ENCODE measurements at places on chromosomes 2 and 18.

GRCh38 chr18:62179213-62179612, 7.6 kb downstream of the PIGN start:
- DNase-seq, result no peak

DNA sequence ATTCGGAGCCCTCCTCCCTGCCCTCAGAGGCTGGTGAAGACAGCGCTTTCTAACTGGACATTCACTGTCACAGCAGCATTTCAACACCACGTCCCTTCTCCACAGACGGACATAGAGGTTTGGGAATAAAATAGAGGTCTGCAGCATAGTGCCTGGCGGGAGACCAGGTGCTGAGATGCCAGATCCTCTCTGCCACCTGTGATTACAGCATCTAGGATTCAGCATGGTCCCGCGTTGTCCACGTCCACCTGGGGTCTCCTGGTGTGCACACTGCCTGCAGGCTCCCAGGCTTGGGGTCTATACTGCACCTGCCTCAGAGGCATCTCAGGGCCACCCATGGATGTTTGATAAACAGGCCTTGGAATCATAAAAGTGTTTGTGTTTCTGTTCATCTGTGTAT, 175.5 kb downstream of the TMEM18 start:
- DNase-seq, result no peak

DNA sequence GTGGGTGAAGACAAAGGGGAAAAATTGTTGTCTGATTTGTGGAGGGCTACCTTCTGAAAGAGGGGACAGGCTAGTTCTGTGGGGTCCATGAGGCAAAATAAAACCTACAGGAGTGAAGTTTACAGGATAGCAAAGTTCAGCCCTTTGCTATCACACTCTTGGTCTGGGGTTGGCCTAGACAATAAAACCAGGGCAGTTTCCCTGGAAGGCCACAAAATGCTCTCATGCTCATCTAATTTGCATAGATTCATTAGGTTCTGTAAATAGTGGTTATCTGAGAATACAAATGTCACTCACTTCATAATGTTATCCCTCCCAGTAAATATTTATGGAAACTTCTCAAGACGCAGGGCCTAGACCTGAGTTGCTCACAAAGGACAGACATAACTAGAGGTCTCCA, 63.6 kb downstream of the INSIG2 start:
- no peak for DNase-seq

- DNase-seq, result no peak
Observed at GRCh38 chr2:240226672-240227537, 86.4 kb upstream of the OTOS start.

GRCh38 chr2:117058366-117058765, 756.1 kb upstream of the DDX18 start:
- DNase-seq, result no peak

- no peak for DNase-seq
Observed at GRCh38 chr2:235945608-235946140, 222.5 kb downstream of the GBX2 start.

DNA sequence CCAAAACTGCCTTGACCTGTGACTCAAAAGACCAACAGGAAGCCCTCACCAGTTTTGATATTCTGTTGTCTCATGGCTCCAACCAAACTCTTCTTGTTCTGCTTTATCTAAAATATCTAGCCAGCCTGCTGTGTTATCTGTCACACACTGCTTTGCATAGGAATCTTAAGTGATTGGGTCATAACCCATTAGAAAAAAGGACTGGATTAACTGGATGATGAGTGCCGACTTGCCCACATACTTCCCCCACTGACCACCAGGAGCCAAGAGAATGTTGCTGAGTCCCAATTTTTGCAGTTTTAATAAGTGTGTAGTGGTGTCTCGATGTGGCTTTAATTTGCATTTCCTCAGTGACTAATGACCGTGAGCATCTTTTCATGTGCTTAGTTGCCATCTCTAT, 6.5 kb downstream of the MOGAT1 start:
- no peak for DNase-seq

DNA sequence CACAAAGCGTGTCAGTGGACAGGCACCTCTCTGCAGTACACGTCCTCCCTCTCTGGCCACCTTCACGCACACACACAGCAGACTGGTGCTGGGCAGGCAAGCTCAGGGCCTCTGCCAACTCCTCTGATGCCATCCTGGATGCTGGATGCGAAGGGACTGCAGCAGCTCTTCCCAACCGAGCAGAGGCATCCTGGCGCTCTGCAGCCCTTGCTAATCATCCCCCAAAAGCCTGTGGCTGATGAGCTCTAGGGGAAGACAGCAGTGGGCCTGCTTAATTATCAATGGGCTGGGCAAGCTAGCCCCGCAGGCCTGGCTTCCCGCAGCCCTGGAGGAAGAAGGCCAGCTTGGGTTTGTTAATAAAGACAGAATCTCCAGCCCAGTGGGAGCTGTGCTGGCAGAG, 71.3 kb upstream of the TEX51 start:
- no peak for DNase-seq

DNA sequence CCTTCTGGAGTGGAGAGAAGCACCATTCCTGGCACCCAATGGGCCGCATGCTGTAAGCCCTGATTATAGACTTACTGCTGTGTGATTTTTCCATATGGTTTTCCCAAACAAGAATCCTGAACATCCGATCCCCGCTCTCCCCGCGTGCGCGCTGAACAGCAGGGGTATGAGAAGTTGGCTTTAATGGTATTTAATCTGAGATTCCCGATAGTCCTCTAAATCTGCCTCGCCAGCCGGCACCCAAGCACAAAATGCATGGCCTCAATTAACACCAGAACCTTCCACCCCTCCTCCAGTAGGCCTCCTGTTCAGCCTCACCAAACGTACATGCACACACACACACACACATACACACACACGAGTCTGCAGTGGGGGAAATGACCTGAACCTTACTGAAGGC, 480.3 kb downstream of the BCL11A start:
- DNase-seq, result no peak

- DNase-seq, result no peak
Observed at GRCh38 chr18:13566941-13567746, 159.2 kb downstream of the FAM210A start.

- DNase-seq, result no peak
Observed at GRCh38 chr18:51089691-51090090, 59.7 kb downstream of the SMAD4 start.

DNA sequence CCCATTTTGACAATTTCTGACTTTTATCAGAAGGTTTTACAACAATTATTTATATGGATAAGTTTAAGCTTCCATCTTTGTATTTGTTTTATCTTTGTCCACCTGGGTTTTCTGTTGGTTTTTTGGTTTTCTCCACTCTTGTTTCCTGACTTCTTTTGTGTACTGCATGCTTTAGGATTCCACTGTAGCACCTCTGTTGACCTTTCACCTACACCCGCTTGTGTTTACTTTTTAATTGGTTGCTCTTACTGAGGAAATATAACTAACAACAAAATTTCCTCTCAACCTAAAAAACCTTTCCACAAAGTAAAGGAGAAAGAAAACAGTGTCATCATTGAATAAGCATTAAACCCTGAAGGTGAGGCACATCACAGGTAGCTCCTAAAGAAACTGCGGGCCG, 39.8 kb upstream of the TTR start:
- DNase-seq, result no peak

- no peak for DNase-seq
Observed at GRCh38 chr2:177187631-177188312, 24.8 kb upstream of the HNRNPA3 start.

DNA sequence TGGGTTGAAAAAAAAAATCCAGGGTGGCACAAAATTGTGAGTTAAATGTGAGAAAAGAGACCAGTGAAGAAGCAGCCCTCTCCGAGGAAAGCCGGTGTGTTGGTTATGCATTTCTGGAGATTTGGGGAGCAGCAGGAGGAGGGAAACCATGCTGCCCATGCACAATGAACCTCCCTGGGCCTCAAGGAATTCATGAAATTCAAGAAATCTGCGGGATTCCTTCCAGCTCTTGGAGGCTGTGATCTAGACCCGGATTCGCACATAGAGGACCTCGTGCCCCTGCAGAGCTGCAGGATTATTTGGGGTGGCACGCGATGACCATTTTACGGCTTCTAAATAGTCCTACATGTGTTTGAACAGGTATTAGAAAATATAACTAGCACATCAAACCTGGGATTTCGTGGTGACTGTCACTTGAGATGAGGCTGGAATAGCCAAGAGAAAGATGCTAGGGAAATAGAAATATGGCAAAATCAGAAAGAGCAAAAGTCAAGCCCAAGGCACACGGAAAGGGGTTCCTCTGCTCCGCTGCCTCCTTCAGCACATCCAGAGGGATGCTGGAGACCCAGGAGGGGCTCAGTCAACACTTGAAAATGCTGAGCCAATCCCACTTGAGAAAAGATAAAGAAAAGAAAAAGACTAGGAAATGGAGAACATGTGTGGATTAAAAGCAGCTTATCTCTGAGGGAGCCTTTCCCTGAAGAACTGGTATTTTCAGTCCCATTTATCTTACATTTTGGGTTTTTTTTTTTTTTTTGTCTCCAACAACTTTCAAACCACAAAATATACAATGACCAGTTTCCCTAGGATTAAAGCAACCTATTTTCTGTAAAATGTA, 22.0 kb downstream of the KCTD1 start:
- no peak for DNase-seq

- DNase-seq, result no peak
Observed at GRCh38 chr2:176747506-176747905, 465.1 kb upstream of the HNRNPA3 start.

GRCh38 chr2:19651466-19651865, 250.3 kb downstream of the TTC32 start:
- no peak for DNase-seq

DNA sequence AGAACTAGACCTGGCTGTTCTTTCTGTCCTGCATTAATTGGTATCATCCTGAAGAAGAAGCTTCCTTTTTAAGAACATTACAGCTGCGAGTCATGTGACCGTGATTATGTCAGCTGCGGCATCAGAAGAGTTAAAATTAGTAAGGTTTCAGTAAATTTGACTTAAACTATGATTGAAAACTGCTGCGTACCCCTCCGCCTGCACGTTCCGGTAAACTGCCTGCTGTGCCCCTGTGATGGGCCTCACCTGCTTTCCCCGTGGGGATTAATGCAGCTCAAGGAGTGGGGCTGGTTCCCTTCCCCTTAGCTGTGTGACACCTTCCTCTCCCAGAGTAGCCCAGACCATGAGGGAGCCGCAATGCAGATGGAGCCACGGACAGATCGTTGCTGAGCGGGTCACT, 36.1 kb upstream of the MYO3B start:
- DNase-seq, result no peak

- DNase-seq, result no peak
Observed at GRCh38 chr2:10120877-10121574, 1.5 kb upstream of the RRM2 start.

GRCh38 chr2:193561054-193561453, 1366.3 kb upstream of the TMEFF2 start:
- DNase-seq, result no peak

DNA sequence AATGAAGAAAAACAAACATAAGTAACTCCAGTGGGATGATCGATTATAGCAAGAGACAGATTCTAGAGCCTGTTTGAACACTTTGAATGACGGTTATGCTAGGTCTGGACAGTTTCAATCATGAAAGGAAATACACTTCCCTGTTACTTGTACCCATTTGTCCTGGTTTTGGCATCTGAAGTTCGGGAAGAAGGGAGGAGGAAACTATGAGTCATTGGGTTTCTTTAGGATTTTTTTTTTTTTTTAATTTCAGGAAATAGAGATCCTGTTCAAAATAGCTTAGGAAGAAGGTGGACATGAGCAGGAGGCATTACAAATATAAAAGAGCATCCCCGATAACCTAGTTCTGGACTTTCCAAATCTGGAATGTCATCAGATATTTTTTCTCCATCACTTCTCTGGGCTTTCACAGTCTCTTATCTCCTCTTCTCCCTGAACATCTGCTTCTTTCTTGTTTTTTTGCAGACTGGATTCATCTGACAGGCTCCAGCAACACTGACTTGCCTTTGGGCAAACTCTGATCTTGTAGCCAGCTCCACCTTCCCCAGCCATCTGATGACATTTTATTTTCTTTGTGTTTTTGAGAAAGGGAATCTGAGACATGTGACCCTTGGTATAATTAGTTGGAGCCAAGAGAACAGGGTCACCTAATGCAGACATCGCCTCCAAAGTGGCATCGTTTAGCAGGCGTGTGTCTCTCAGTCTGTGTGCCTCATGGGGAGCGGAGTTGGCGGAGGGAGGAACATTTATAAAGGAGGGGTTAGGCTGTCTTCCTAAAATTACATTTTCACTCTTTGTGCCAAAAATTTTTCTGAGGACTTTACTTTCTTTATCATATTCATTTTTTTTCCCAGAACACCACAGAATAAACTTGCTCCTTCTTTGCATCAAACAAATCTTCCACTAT, 195.3 kb upstream of the EPHA4 start:
- DNase-seq, result no peak

GRCh38 chr18:67432806-67433205, 83.7 kb downstream of the DSEL start:
- DNase-seq, result no peak

DNA sequence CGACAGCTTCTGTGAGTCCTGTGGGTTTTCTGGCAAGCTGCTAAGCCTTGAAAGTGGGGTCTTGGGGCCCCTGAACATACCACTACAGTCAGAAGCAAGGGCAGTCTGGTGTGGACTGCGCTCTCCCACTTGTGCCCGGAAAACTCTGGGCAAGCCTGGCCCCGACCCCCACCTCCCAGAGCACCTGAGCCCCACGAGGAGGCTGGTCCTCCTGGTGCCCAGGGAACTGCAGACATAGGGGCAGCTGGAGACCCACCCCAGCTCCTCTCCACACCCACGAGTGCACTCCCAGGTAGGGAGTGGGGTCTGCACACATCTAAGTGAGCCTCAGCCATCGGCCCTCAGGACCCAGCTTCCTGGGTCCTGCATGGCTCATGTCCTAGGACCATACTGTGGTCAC, 16.2 kb upstream of the GPC1 start:
- no peak for DNase-seq

DNA sequence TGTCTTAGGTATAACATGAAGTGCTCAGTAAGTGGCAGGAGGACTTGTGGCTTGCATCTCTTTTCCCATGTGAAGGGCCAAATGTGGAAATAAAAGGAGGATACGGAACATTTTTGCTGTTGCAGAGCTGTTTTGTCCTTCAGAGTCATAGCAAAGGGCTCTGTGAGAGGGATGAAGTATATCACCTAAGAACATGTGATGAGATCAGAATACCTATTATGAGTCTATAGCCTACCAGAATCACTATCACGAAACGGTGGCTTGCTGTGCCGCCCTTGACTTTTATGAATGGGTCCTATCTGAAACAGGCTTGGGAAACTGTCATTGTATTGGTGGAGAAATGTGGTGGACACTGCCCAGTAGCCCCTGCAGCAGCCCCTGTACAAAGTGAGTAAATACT, 67.0 kb upstream of the ITGB6 start:
- DNase-seq, result no peak

Data from thoracic aorta (tissue), 2 donors.